Stimulated activated CD8-positive, alpha-beta memory T cell treated with anti-CD3 and anti-CD28 coated beads, Interleukin-4, amount 100 ng/mL, for 4 hours (primary cell): ENCODE measurements at places on chromosomes 1 and 21.

DNA sequence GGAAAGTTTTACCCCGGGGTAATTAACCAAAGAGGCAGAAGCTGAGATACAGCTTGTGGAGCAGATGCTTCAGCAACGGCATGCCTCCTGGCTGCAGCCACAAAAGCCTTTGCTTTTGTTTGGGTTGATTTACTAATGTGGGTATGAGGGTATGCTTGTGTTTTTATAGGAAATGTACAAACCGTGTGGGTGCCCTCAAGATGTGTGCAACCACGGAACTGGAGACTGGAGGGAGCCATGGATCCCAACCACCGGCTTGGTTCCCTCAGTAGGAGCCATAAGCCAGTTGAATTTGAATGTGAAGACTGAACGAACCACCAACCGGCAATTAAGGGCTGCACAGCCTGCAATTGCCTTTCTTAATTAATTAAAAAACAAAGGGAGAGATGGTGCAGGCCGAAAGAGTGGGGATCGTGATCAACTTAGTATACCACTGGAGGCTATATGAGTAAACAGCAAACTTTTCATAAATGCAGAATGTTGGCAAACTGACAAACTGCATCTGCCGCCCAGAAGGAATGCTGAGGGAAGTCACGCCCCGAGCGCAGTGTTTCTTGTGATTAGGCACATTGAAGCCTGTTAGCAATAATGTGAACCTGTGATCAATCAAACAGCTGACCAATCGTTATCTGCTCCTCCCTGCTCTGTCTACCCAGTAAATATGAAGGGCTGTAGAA lies 104.1 kb downstream of the DISP1 start:
- no peak for DNase-seq

- DNase-seq, result no peak
These were observed 14.0 kb downstream of the AHDC1 start for GRCh38 chr1:27589841-27590426.

GRCh38 chr1:31261916-31262315 lies 22.2 kb upstream of the NKAIN1 start:
- no peak for DNase-seq

DNA sequence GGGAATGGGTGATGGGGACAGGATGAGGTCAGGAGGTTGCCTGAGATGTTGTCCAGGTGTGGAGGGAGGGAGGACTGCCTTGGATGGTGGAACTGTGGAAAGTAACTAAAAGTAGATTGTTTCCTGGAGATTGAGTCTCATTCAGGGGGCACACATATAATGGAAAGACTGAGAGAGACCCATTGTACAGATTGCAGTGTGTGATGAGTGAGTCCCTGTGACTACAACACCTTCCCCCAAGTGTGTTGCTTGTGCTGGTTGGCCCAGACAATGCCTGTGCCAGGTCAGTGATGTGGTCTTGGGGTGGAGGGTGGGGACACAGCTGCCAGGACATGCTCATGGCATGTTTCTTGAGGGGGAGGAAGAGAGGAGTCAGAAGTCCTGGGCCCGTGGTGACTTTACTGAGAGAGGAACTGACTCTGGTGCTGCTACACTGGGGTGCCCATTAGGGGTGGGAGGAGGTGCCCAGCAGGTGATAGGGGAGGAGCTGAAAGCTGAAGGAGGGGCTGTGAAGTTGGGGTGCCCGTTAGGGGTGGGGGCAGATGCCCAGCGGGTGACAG lies 5.2 kb downstream of the SNAP47 start:
- DNase-seq, result no peak

- DNase-seq, result no peak
These were observed 290.2 kb downstream of the KIF26B start for GRCh38 chr1:245444945-245445344.

- no peak for DNase-seq
These were observed 45.8 kb upstream of the CYP2J2 start for GRCh38 chr1:59972216-59972927.

DNA sequence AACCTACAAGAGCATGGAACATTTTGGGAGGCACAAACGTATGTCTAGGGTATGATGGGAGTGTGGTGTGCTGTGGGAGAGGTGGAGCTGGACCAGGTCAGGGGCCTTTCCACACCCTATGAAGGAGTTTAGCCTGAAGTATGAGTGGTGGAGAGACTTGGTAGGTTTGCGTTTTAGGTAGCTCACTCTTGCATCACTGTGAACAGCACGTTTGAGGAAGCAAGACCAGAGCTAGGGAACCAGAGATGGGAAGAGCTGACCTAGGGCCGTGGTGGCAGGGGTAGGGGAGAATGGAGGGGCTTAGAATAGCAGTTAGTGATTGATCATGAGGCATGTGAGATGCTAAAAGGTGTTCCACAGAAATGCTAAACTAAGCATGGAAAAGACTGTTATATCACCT lies 25.1 kb upstream of the ZFP69B start:
- no peak for DNase-seq

- DNase-seq, result no peak
These were observed 1147.6 kb upstream of the ADGRL4 start for GRCh38 chr1:80154176-80154575.

DNA sequence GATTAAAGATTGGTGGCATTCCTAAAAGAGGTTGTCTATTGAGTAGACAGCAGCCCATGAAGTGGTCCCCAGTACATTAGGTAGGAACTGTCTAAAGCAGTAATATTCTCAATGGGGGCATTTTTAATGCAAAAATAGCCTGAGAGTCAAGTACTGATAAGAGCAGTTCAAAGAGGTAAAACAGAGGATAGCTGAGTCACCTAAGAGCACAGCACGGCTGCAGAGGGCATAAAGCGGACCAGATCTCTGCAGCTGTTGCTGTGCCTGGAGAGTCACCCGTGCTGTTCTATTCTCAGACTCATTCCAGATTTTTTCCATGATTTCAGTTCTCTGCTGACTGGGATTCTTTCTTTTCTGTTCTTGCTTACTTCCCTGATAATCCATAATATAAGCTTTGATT lies 313.2 kb downstream of the OLFM3 start:
- DNase-seq, result no peak

DNA sequence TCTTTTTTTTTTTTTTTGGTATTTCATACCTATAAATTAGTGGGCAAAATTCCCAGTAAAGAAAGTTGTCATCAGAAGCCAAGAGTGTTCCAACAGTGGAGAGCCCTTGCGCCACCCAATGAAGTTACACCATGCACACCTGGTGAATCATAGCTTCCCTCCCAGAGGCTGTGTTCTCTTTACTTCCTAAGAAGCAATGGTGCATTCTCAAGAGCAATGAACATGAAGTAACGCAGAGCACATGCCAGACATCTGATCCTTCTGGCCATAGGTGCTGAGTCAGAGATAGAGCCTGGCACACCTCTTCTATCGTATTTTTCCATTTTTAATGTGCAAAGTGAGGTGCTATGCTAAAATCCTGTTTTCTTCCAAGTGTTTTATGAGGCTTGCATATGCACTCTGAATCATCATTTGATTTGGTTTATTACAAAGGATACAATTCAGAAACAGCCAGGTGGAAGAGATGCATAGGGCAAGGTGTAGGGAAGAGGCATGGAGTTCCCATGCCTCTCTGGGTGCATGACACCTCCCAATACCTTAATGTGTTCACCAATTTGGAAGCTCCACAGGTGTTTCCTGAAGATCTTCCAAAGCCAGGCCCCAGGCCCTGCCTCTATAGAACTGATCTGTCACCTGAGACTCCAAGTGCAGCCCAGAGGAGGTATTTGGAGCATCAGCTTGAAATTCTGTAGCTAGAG lies 408.0 kb downstream of the SIPA1L2 start:
- DNase-seq, result no peak

GRCh38 chr1:156504438-156504813 lies 3.9 kb upstream of the MEF2D start:
- no peak for DNase-seq

GRCh38 chr1:92708368-92708950 lies 76.4 kb downstream of the EVI5 start:
- DNase-seq, result no peak

DNA sequence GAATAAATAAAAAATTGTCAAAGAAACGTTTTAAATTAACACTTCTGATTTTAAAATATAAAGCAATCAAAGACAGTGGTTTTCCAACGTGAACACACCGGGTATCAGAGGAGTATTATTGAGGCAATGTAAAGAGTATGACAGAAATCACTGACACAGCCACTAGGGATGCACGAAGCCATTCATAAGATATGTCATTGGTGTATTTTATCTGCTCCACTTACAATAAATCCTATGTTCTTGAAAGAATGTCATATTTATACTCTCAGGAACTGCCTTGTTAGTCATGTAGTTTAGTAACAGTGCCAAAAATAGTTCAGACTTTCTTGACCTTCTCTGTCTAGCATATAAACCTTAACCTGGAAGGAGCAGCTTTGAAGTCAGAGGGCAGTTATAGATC lies 835.0 kb upstream of the NCAM2 start:
- no peak for DNase-seq

DNA sequence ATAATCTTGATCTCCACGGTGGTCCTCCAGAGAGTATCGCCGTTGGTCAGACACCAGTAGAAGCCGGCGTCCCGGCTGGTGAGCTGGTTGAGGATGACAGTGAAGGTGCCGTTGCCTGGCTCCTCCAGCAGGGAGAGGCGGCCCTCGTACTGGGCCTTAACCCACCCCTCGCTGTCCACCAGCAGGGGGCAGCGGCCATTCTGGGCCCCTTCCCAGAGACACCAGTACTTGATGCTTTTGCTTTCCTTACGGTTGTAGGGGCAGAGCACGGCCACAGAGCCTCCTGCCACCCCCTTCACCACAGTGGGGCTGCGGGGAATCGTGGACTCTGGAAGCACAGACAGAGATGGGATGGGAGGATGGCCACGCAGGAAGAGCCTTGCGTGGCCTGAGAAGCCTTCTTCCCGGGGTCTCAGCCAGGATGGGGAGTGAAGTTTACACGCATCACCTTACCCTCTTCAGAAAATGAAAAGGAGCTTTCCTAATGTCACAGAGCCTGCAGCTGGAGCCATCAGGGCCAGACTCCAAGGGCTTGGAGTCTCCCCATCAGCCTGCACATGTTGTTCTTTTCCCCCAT lies 10.7 kb downstream of the PIGR start:
- no peak for DNase-seq

GRCh38 chr1:42424201-42424600 lies 31.6 kb downstream of the ZMYND12 start:
- no peak for DNase-seq

DNA sequence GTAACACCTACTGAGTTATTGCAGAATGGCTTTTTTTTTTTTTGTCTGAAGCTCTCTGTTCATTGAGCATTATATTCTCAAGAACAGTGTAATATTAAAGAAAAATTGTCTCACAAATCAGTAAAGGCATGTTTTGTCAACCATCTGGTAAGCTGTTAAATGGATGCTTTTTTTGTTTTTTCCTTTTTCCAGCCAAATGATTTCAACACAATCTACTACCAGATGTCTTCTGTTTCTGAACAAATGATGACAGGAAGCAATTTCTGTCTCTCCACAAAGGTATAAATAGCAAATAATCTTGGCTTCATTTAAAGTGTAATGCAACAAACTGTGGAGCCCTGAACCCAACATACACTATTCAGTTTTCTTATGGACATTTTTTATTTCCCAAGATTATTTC lies 78.6 kb upstream of the RGS2 start:
- DNase-seq, result no peak

DNA sequence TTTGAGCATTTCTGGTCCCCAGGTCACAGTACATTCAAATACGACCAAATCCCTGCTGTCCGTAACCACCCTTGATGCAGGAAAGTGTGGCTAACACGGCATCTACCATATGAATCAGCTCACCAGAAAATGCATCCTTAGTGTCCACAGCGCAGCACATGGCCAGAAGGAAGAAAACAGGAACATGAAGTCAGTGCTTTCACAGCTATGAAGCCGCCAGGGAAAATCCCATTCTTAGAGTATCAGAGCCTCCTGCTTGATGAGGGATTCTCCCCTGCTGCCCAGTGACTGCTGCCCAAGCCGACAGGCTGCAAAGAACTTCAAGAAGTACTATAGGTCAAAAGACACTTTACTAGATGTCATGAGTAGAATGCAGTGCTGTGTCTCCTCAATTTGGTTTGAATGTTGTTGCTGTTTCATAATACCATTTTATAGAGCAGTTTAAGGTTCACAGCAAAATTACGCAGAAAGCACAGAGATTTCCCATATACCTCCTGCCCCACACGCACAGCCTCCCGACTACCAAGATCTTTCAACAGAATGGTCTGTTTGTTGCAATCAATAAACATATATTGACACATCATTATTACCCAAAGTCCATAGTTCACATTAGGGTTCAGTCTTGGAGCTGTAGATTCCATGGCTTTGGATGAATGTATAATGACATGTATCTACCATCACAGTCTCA lies 14.5 kb downstream of the TIAM1 start:
- no peak for DNase-seq

DNA sequence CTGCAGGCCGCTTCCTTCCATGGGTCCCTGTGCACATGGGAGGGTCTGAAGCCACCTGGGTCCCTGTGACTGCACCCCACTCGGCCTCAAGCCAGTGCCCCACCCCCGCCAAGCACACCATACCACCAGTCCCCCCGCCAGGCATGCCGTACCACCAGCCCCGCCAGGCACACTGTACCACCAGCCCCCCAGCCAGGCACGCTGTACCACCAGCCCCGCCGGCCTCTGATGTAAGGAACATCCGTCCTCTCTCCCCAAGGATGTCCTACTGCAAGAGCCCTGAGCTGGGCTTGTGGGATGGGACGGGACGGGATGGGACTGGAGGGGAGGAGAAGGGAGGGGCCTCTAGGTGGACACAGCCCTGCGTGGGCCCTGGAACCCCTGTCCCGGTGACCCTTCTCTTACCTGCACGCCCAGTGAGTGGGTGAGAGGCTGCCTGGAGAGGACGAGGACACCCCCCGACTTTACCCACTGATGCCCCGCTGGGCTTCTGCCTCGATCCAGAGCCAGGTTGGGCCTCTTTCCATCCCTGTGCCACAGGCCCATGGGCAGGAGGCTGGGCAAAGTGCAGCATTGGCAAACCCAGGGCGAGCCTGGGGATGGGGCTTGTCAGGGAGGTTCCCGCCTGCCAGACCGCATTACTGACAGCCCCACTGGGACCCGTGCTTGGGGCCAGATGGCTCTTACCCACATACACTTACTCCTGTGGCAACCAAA lies 40.8 kb upstream of the COL6A1 start:
- no peak for DNase-seq

DNA sequence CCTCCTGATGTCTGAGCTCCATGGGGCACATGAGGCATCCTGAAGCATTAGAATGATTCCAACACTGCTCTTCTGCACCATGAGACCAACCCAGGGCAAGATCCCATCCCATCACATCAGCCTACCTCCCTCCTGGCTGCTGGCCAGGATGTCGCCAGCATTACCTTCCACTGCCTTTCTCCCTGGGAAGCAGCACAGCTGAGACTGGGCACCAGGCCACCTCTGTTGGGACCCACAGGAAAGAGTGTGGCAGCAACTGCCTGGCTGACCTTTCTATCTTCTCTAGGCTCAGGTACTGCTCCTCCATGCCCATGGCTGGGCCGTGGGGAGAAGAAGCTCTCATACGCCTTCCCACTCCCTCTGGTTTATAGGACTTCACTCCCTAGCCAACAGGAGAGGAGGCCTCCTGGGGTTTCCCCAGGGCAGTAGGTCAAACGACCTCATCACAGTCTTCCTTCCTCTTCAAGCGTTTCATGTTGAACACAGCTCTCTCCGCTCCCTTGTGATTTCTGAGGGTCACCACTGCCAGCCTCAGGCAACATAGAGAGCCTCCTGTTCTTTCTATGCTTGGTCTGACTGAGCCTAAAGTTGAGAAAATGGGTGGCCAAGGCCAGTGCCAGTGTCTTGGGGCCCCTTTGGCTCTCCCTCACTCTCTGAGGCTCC lies 11.1 kb upstream of the RASSF5 start:
- no peak for DNase-seq
